Ammon's horn (tissue), 1 donor: ENCODE measurements at places on chromosomes 3 and 15.
A peak's percentile ranks its signal among the peaks of the same experiment; 100 is the strongest.

DNA sequence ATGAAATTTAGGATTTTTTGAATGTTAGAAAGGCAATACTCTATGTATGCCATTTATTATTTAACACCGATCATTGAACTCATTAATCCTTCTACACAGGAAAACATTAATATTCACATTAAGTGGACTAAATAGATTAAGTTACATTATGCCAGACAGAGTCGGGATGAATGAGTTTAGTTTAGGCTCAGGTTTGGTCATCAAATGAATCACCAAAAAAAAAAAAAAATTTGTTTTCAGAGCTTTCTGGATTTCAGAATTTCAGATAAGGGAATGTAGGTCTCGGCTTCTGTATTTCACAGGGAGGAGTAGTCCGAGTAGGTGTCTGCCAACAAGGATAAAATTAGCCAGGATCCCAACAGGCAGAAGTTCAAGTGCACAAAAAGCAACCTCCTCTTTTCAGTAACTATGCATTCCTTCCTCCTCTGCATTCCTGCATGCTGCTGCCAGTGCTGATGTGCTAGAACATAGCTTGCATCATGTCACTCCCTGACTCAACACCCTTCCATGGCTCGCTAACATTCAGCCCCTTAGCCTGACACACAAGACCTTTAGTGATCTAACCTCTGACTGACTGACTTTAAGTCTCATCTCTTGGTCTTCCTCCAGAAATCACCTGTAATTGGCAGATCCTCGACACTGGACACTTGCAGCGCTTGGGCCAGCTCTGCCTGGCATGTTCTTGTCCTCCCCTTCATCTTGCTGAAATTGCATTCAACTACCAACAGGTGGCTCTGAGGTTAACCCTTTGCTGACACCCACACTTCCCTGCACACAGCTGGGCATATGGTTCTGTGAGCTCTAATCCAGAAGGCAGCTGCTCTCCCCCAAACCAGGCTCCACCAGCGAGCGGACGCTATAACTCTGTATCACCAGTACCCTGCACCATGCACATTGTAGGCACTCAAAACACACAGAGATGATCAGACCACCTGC lies 145.4 kb upstream of the PROK2 start:
- no peak for DNase-seq

- DNase-seq, result no peak
Measured at GRCh38 chr3:4399476-4399875, 67.6 kb downstream of the SUMF1 start.

DNA sequence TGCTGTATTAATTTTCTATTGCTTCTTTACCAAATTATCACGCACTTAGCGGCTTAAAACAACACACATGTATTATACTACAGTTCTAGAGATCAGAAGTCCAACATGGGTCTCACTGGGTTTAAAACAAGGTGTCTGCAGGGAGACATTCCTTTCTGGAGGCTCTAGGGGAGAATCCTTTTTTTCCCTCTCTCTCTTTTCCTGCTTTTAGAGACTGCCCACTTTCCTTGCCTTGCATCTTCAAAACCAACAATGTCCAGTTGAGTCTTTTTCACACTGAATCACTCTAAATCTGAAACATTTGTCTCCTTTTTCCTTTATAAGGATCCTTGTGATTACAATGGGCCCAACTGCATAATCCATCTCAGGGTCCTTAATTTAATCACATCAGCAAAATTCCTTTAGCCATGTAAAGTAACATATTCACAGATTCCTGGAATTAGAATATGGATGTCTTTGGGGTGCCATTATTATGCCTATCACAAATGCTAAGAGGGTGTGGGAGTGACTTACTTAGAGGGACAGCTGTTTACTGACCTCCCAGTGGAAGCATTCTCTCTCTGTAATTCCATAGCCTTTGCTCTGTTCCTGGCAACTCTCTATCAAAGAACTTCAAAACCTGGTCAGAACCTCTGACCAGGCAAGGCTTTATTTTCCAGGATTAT lies 21.8 kb downstream of the CD200 start:
- DNase-seq, result no peak

DNA sequence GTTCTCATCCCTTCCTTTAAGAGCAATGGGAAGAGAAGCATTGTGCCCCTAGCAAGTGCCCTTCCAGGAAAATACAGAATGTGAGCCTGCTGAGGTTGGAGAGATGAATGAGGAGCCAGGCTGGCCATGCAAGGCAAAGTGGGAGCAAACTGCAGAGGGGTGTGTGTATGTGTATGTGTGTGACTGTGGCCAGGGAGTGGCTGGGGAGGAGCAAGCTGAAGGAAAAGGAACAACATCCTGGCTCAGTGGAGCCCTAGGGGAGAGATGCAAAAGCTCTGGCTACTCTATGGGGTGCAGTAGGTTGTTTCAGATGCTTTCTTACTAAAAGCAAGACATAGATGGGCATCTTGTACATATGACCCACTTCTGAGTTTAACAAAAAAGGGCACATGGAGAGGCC lies 20.6 kb downstream of the FOXP1 start:
- DNase-seq, result no peak

- DNase-seq, result no peak
Measured at GRCh38 chr15:95624616-95625361, 705.7 kb upstream of the NR2F2 start.

DNA sequence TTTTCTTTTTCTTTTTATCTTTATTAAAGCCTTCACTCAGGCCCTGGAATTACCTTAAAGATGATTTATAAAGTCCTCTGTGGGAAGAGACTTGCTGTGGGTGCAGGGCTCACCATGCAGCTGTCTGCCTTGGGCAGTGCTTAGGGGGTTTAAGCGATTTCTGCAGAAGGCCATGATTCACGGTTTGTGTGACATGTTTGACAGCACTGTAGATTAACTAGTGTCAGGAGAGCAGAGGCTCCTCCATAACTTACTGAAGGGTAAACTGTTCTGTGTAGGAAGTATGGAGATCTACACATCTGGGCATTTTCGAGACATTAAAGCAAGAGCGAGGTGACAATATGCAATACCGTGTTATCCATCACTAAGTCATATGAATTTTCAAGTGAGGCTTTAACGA lies 137.7 kb downstream of the LRIG1 start:
- DNase-seq, result no peak

GRCh38 chr3:128050597-128050996 lies 1.6 kb upstream of the SEC61A1 start:
- DNase-seq, result no peak

DNA sequence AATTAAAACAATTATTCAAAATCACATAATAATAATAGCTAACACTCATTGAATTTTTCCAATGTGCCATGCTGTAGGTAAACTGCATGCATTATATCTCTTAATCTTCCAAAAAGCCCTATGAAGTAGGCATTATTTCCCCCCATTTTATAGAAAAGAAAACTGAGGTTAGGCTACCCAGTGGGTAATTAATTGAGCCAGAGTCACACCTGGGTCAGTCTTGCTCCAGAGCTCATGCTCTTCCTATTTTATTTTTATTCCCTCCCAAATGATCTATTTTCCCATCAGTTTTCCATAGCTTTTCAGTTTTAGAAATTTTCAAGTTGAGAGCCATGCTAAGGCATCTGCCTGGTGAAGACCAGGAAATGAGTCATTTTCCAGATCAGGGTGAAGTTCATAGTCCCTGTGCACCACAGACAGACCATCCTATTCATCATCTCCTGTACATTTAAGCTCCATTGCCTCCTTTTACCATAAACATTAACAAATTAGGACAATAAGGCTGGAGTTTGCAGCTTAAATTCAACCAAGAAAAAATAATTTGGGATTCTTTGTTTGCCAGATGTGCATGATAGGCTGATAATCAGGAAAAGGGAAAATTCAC lies 417.3 kb downstream of the OTOL1 start:
- DNase-seq, result no peak

GRCh38 chr15:67700023-67700422 lies 125.3 kb upstream of the SKOR1 start:
- no peak for DNase-seq

DNA sequence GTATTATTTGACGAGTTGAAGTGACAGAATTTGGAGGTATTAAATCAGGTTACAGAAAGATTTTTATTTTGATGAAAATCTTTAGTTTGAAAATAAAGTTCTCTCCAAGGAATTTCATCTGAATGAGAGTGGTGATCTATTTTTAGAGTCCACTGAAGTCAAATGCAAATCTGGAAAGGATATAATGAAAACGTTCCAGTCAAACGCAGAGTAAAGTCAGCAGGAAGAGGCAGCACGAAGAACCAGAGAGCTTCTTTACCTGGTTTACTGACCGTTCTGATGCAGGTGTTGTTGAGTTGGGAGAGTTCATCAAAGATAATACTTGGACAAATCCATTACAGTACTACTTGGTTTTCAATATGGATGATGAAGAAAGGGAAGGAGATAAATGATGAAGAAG lies 8.7 kb downstream of the P2RY14 start:
- no peak for DNase-seq

- peak; percentile 45 for DNase-seq
Measured at GRCh38 chr15:32861761-32862160, 144.0 kb downstream of the GREM1 start.

GRCh38 chr15:71276336-71276665 lies 161.0 kb downstream of the THSD4 start:
- DNase-seq, result no peak

DNA sequence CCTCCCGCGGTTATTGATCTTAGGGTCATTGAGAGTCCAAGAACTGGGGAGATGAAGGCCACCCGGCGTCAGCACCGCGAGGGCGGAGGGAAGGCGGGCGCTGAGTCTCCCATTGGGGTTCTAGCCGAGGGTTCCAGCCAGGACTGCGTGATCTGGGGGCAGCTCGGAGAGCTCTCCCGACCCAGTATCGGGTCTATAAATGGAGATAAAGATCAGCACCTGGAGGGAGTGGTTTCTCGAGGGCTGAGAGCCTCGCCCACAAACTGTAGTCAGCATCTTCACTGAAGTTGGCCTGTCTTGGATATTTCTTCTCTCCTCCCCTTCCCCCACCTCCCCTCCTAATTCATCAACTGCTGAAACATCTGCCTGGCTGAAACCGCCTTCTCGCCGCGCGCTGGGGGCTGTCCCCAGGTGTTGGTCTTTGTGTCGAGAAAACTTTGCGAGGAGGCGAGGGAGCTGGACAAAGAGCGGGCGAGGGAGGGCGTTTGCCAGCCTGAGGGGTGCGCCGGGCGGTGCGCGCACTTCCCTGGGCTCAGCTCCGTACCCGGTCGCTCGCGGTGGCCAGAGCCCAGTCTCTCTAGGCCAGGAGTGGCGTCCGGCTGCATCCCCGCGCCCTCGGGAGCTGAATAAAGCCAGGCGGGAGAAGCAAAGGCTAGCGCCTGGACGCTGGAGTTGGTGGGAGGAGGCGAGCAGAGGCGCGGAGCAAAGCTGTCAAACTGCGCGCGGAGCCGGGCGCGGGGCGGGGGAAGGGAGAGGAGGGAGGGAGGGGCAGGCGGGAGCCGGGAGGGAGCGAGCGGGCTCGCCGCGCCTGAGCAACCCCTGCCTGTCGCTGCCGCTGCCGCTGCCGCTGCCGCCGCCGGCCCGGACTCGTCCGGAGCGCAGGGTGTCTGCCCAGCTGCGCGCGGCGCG lies at the start of gene ST8SIA2:
TSS of gene ST8SIA2 (plus strand) at position 811 of the 909 bp plus-strand sequence. CDS start 184 bp downstream, outside the sequence.
- DNase-seq, result no peak

DNA sequence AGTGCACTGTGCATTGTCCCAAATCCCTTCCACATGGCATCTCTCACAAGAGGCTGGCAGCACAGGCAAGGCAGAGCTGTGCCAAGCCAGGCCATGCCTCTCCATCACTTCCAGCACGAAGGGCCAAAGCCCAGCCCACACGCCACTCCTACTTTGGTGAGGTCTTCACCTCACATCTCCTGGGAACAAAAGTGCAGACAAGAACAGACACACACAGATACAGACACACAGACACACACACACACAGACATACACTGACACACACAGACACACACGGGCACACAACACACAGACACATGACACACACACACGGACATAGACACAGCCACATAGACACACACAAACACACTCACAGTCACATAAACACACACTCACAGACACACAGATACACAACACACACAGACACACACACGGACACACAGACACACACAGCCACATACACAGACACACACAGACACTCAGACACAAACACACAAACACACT lies 233.3 kb downstream of the UACA start:
- DNase-seq, result no peak

GRCh38 chr3:135970506-135971116 lies 5.1 kb downstream of the PPP2R3A start:
- DNase-seq, result peak; percentile 87
